Fibroblast of skin of left biceps (primary cell): ENCODE measurements at places on chromosomes 12 and 14.

DNA sequence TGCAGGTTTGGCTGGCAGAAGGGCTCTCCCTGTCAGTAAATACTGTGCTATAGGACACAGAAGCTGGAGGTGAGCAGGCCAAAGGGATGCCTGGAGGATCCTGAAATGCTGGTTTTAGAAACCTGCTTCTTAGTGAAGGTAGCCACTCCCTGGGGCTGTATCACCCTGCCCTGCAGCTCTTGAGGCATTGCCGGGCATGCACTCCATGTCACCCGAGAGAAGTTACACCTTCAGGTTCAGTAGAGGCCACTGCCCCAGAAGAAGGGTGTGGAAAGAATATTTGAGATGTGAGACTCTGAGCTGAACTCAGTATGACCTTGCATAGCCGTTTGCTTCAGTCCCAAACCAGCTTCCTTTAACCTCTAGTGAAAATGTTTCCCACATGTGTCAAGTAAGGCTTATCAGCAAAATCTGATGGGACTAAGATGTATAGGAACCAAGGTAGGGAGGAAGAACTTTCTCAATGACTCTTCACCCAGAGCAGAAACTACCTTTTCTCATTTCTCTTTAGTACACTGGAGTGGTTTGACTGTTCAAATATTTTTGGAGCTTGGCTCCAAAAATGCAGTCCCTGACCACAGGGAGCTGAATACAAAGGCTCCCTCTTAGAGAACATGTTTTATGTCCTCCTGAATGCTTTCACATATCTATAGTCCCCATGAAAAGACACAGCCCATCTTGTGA is 164.5 kb upstream of the DYRK2 start:
- DNase-seq, result no peak

GRCh38 chr12:57759360-57759980 is 4.6 kb downstream of the MARCHF9 start:
- no peak for DNase-seq

DNA sequence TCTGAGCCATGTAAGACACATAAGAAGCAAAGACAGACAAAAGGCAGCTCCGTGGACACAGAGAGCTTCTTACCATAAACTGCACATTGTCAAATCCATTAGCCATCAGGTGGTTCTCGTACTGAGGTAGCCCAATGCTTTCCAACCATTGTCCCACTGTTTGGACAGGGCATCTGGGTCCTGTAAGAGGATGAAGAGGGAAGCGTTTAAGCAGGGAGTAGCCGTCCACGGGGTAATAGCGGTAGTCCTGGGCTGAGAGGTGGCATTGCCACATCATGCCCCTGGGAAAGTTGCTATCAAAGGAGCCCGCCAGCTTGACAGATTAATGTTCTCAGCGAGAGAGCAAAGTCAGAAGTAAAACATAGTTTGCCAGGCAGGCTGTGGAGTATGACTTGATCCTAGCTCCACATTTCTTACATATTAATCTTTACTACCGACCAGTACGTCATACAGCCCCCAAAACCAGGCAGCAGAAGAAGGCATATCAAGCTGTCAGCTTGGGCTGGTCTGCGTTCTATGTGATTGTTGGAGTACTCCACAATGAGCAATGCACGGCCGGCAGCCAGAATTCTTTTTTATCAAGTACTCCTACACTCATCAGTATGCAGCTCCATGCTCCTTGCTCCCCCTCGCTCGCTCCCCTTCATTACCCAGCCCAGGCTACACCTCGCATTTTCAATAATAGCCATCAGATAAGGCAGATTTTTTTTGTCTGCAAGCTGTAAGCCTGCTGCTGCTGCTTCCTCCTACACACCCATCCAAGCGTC is 493.2 kb upstream of the GARIN6 start:
- no peak for DNase-seq

GRCh38 chr12:58995666-58996363 is 75.5 kb upstream of the LRIG3 start:
- DNase-seq, result no peak

DNA sequence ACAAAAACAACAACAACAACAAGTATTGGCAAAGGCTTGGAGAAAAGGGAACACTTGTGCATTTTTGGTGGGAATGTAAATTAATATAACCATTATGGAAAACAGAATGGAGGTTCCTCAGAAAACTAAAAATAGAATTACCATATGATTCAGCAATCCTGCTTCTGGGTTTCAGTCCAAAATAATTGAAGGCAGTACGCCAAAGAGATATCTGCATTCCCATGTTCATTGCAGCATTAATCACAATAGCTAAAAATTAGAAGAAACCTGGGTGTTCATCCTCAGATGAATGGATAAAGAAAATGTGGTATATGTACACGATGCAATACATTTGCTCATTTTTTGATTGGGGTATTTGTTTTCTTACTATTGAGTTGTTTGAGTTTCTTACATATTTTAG is 813.0 kb downstream of the NRXN3 start:
- peak; percentile 61 for DNase-seq

- no peak for DNase-seq
Observed at GRCh38 chr12:104672501-104673265, 215.9 kb downstream of the CHST11 start.
